ENCODE measurements at places on chromosomes 3 and 15. TPM values are rescaled to one million over a fixed set of nuclear protein-coding genes. Genes with fewer than 3 reads are reported as not detected.
A peak's percentile ranks its signal among the peaks of the same experiment; 100 is the strongest.

CYP8B1 gene
- total RNA-seq, result not detected

LTF gene
- not detected for total RNA-seq

NUP210 gene
- 1.5 TPM for total RNA-seq

PCLAF gene
- total RNA-seq, result 7.9 TPM

C3orf38 gene
- total RNA-seq, result 30.2 TPM

DNA sequence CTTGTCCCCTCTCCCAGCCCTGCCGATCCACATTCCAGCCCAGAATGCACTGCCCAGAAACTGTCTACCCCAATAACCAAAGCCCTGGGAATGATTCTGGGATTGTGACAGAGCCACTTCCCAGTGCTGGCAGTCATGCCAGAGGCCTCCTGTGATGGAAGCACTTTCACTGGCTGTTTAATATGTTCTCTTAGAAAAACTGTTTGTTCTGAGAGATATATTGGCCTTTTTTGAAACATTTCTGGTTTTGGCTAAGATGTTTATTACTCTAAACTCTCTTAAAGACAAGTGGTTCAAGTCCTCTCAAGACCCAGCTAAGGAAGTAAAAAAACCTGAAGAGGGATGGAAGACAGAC is 74.0 kb upstream of the HACD2 start:
- no peak overlapping the region for H3K4me3 ChIP-seq
- H3K27ac ChIP-seq, result no peak overlapping the region
- no peak for DNase-seq

DNA sequence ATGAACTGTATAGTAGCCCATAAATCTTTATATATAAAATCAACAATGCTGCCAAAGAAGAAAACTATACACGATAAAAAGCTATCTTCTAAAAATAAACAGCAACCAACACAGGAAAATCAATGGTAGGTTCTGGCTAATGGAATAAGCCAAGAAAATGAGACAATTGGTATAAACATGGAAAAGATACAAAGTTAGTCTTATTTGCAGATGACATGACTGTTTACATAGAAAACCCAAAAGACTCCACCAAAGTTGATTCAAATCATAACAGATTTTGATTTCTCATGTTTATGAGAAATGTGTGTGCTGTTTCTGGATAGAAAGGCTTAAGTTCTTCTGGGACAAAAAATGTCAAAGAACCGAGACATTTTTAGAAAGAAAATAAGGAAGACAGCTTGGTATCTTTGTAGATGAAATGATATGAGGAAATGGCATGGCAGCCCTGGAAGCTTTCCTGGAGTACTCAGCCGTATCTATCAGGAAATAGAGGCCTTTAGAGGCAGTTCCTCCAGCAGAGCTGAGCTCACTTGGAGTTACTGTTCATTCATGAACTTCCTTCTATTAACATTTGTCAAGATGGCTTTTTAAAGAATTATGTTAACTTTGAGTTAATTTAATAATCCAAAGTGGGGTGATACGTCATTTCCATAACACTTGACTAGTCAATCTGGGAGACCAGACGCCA is 36.7 kb upstream of the VILL start:
- DNase-seq, result peak; percentile 7
- no peak overlapping the region for H3K27ac ChIP-seq
- H3K4me3 ChIP-seq, result no peak overlapping the region
- H3K36me3 ChIP-seq, result peaks cover 47% of the 10 kb centered on the region
- H3K27me3 ChIP-seq, result no peaks in the 10 kb centered on the region

- no peak overlapping the region for H3K4me3 ChIP-seq
- H3K4me1 ChIP-seq, result no peaks in the 10 kb centered on the region
These were observed 190.2 kb downstream of the STAG1 start for GRCh38 chr3:136562026-136562425.

DNA sequence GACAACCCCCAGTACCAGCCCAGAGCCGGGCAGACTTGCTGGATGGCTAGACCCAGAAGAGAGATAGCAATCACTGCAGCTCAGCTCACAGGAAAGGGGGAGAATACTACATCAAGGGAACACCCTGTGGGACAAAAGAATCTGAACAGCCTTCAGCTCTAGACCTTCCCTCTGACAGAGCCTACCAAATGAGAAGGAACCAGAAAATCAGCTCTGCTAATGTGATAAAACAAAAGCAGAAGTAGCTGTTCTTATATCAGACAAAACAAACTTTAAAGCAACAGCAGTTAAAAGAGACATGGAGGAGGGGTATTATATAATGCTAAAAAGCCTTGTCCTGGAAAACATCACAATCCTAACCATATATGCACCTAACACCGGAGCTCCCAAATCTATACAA is 283.3 kb downstream of the KLF13 start:
- no peak overlapping the region for H3K4me3 ChIP-seq
- H3K4me1 ChIP-seq, result peaks cover 3% of the 10 kb centered on the region
- peaks cover 6% of the 10 kb centered on the region for H3K27me3 ChIP-seq
- DNase-seq, result no peak
- H3K27ac ChIP-seq, result no peak overlapping the region

GRCh38 chr3:74165211-74165610 is 449.2 kb downstream of the CNTN3 start:
- H3K27ac ChIP-seq, result no peak overlapping the region
- no peak for DNase-seq
- peaks cover 4% of the 10 kb centered on the region for H3K27me3 ChIP-seq

DNA sequence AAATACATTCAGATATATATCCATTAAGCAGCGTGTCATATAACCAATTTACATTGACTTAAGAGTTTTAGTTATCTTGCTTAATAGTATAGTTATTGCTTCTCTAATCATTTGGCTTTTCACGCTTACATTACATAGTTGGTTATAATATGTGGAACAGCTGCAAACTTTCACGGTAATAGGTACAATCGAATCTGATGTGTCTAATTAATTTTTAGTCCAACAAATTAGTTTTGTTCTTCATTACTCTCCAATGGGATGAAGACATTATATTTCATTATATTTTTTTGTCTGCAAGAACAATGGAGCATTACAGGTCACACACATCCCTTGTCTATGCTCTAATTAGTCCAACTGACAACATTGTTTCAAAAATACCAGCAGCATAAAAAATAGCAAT is 546.3 kb downstream of the ROBO2 start:
- H3K4me3 ChIP-seq, result no peak overlapping the region
- DNase-seq, result no peak
- no peak overlapping the region for H3K27ac ChIP-seq

DNA sequence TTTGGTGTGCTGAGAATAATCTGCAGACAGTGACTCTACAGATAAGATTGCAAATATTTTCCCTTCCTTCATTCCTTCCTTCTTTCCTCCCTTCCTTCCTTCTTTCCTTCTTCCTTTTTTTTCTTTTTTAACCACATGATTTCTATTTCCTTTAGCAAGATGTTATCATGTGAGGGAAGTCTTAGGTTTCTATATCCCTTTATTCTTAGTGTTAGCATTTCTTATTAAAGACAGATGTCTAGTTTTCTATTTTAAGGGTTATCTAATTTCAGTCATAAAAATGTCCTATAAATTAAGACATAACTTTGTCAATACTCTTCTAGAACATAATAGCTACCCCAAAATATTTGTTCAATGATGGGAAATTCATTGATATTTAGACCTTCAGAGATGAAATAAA is 470.9 kb downstream of the LPP start:
- H3K4me3 ChIP-seq, result peak overlapping the region; percentile 27
- DNase-seq, result no peak
- peaks cover 49% of the 10 kb centered on the region for H3K4me1 ChIP-seq

- no peaks in the 10 kb centered on the region for H3K36me3 ChIP-seq
- peak; percentile 38 for DNase-seq
- H3K4me3 ChIP-seq, result no peak overlapping the region
- H3K27ac ChIP-seq, result no peak overlapping the region
These were observed 3.1 kb downstream of the PPP1R2 start for GRCh38 chr3:195540027-195540426.

DNA sequence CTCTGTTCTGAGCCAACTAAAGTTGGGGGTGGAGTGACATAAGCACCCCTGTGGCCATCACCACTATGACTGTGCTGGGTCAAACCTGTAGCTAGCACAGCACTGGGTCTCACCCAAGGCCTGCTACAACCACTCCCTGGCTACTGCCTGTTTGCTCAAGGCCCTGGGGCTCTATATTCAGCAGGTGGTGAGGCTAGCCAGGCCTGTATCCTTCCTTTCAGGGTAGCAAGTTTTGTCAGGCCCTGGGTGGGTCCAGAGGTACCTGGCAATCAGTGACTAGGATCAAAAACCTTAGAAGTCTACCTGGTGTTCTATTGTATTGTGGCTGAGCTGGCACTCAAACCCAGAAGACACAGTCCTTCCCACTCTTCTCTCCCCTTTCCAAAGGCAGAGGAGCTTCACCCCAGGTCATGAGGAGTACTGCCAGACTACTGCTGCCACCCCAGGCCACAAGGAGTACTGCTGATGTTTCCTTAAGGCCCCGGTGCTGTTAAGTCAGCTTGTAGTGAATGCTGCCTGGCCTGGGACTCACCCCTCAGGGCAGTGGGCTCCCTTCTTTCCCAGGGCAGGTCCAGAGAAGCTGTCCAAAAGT is 170.8 kb downstream of the IGSF11 start:
- no peak overlapping the region for H3K4me3 ChIP-seq
- H3K27ac ChIP-seq, result no peak overlapping the region

- H3K27ac ChIP-seq, result no peak overlapping the region
- no peaks in the 10 kb centered on the region for H3K27me3 ChIP-seq
- no peak overlapping the region for H3K4me3 ChIP-seq
- H3K4me1 ChIP-seq, result no peaks in the 10 kb centered on the region
These were observed 144.2 kb upstream of the SNTN start for GRCh38 chr3:63508305-63508704.

GRCh38 chr3:48679411-48680391 is 6.0 kb downstream of the NCKIPSD start:
- DNase-seq, result no peak
- H3K27me3 ChIP-seq, result no peaks in the 10 kb centered on the region
- H3K4me3 ChIP-seq, result no peak overlapping the region
- H3K36me3 ChIP-seq, result peaks cover 36% of the 10 kb centered on the region

- H3K36me3 ChIP-seq, result no peaks in the 10 kb centered on the region
- no peaks in the 10 kb centered on the region for H3K27me3 ChIP-seq
- no peak overlapping the region for H3K27ac ChIP-seq
- no peak overlapping the region for H3K4me3 ChIP-seq
These were observed 402.2 kb upstream of the CFAP20DC start for GRCh38 chr3:59451800-59452746.

DNA sequence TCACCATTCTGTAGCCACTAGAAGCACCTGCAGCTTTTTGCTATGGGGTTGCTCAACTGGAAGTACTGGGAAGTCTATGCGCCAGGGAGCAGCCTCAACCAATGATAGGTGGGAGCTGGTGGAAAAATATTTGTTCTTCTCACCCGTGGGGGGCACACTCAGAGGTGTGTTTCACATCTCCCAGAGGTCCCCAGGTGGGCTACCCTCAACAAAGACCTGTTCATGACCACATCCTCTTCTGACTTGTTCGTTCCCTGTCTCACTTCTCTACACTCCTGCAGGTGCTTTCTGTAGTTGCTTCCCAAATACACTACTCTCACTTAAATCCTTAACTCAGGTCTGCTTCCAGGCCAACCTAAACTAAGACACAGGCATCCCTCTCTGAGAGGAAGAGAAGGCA is 3.6 kb downstream of the CAMP start:
- no peak overlapping the region for H3K27ac ChIP-seq
- H3K4me3 ChIP-seq, result no peak overlapping the region
- DNase-seq, result no peak
- H3K27me3 ChIP-seq, result peaks cover 7% of the 10 kb centered on the region
- H3K4me1 ChIP-seq, result peaks cover 9% of the 10 kb centered on the region
- H3K36me3 ChIP-seq, result no peaks in the 10 kb centered on the region

- DNase-seq, result no peak
- peaks cover 10% of the 10 kb centered on the region for H3K27me3 ChIP-seq
- H3K36me3 ChIP-seq, result no peaks in the 10 kb centered on the region
- H3K4me3 ChIP-seq, result no peak overlapping the region
- H3K27ac ChIP-seq, result no peak overlapping the region
These were observed 120.9 kb downstream of the SLC9A9 start for GRCh38 chr3:143727391-143727790.

DNA sequence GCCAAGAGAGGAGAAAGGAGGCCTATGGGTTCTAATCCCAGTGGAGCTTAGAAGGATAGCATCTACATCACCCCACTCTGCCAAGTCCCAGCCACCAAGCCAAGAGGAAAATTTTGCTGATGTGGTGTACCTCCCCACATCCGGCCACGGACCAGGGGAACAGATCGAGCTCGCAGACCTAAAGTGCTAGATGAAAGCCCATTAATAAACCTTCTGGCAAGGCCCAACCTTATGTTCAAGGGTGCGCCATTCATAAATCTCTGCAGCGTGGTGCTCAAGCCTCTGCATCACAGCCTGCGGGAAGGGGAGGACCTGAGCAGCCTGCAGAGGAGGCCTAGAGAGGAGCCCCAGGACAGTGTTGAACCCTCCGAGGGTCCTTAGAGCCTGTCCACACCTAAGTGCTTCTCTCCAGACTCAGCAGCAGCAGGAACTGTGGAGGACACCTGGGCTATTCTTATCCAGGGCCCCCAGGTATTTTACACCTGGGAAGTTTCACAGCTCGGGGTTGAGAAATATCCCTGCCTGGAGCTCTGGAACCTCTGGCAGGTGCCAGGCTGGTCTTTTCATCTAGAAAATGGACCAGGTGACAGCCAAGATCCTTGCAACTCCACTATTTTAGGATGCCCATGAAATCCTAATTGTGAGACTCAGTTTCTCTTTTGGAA is 68.0 kb downstream of the MRPL46 start:
- no peaks in the 10 kb centered on the region for H3K27me3 ChIP-seq
- H3K36me3 ChIP-seq, result no peaks in the 10 kb centered on the region
- no peak overlapping the region for H3K4me3 ChIP-seq

DNA sequence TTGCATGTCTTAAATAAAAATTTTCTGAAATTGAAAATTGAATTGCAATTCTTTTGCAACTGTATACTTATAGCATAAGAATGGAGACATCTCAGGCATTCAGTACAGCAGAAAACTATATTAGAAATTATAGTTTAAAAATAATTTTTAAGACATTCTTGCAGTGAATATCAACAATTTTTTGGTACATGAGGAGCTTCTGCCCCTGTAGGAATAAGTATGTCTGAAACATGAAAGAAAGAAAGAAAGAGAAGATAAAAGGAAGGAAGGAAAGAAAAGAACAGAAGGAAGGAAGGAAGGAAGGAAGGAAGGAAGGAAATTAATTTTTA is 165.0 kb downstream of the GMNC start:
- no peak for DNase-seq
- H3K4me1 ChIP-seq, result peaks cover 32% of the 10 kb centered on the region
- H3K36me3 ChIP-seq, result no peaks in the 10 kb centered on the region
- H3K27me3 ChIP-seq, result no peaks in the 10 kb centered on the region

DNA sequence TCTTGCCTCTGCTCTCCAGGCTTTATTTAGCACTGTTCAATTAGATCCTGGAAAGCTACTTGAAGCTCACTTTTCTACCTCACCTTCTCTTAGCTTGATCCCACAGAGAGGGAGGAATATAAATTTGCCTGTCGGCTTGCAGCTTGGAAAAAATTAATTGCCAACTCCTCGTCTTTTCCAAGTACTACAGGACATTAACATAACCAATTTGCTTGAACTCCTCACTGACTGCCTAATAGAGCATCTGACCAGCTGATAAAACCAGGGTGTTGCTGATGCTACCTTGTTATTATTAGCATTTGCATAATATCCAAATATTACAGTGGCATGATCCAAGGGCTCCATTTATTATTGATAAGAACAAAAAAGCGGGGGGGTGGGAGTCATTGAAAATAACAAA is 561.8 kb downstream of the MCTP2 start:
- H3K4me1 ChIP-seq, result no peaks in the 10 kb centered on the region
- H3K27ac ChIP-seq, result no peak overlapping the region
- no peaks in the 10 kb centered on the region for H3K27me3 ChIP-seq
- H3K36me3 ChIP-seq, result no peaks in the 10 kb centered on the region
- DNase-seq, result no peak
- no peak overlapping the region for H3K4me3 ChIP-seq
